ENCODE measurements at places on chromosomes 3 and 15.

DNA sequence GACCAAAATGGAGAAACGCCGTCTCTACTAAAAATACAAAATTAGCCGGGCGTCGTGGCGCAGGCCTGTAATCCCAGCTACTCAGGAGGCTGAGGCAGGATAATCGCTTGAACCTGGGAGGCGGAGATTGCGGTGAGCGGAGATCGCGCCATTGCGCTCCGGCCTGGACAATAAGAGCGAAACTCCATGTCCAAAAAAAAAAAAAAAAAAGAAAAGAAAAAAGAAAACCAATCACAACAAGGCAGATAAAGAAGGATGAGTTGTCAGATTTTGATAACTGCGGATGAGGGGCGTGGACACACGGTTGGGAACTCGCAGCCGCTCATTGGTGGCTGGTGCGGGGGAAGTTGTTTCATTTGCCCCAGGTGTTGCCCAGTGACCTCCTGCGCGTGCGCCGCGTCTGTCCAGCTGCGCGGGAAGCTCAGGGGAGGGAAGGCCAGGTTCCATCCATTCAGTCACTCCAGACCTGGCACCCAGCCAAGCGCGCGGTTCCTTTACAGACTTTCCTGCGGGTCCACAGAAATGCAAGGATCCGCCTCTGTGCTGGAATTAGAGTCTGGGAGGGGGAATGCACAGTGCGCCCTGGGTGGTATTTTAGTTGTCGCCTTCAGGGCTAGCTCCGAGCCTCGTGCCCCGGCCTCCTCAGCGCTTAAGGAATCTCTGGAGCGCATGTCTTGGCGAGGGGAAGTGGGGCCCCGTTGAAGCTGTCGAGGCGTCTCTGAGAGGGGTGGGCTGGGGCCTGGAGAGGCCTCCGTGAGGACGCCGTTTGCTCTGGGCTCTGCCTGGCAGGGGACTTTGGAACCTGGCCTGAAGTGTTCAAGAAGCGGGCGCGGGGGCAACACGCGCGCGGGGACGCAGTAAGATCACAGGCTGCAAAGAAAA lies 708 bp upstream of the GCHFR start:
- DNase-seq = peak; percentile 65

DNA sequence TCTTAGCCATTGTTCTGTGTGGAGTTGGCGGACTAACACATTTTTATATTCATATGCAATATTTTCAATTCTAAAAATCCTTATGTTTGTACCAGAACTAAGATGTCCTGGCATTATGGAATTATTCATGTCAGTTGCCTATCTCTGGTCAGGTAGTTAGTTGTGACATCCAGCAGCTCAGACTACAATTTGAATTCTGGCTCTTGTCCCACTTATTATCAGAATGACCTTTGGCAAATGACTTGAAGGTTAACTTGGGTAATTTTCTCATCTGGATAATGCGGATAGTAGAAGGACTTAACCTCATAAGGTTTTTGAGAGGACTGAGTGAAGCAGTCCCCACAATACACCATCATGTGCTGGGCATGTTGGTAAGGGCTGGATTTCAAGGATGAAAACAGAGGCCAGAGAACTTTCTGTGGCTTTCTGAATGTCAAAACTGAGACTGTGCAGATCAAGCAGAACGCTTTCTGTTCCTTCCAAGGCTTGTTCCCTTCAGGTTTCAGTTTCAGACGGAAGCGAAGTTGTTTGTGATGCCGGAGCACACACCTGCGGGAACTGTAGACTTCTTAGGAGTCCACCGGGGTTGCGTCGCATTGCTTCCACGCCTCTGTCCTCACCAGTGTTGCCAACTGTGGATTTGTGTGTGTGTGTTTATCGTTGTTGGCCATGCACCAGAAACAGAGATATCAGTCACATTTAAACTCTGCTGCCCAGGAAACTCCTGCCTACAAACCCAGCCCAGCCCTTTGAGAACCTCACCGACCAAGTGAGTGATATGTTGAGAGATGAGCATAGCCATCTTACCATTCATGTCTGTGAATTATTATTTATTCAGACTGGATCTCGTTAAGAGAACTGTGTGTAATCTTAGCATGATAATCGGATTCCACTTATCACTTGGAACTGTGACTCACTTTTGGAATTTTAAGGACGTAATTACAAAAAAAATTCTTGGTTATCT lies 76.0 kb downstream of the PTPRG start:
- peak; percentile 14 for DNase-seq

DNA sequence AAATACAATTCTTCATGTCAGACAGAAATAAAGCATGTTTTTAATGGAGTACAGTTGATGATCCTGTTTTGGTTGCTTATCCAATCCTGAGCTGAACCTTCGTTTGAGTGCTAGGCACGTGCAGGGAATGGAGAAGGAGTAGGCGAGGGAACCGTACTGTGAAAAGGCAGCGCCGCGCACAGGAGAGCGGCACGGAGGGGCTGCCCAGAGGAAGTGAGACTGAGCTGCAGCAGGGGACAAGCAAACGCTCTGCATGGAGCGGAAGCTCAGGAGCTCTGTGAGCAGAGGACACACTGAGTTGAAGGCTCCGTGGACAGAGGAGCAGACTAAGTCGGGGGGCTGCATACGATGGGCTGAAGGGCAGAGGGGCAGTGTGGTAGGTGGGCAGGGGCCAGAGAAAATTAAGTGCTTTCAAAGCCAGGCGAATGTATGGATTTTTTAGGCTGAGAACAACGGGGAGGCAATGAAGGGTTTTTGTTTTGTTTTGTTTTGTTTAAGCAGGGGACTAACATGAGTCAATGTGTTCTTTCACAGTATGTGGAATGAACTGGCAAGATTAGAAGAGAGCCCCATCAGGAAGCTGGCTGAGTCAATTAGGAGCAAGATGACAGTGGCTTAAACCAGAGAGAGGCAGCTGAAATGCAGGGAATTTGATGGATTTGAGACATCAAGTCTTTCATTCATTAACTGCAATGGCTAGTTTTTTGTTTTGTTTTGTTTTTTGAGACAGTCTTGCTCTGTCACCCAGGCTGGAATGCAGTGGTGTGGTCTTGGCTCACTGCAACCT lies 23.8 kb upstream of the TM2D3 start:
- DNase-seq = peak; percentile 73

DNA sequence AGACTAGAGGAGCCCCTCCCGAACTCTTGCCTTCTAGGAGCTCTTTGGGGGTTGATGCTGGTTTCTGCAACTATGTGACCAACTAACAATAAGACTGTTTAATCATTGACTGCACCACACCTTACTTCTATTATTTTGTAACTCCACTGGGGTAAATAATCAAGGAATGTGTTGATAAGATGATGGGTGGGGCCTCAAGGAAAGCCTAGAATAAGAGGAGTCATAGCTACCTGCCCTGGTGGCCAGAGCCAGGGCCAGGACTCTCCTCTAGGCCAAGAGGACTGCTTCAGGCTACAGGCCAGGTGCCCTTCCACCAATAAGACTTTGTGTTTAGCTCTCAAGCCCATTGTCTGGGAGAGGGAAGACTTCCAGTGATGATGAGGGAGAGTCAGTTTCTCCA lies 41.2 kb upstream of the PIAS1 start:
- DNase-seq = no peak

- DNase-seq = peak; percentile 72
These were observed 368.0 kb downstream of the MFSD1 start for GRCh38 chr3:159169828-159170227.

GRCh38 chr3:71492566-71492965 lies 91.0 kb downstream of the FOXP1 start:
- DNase-seq = no peak

DNA sequence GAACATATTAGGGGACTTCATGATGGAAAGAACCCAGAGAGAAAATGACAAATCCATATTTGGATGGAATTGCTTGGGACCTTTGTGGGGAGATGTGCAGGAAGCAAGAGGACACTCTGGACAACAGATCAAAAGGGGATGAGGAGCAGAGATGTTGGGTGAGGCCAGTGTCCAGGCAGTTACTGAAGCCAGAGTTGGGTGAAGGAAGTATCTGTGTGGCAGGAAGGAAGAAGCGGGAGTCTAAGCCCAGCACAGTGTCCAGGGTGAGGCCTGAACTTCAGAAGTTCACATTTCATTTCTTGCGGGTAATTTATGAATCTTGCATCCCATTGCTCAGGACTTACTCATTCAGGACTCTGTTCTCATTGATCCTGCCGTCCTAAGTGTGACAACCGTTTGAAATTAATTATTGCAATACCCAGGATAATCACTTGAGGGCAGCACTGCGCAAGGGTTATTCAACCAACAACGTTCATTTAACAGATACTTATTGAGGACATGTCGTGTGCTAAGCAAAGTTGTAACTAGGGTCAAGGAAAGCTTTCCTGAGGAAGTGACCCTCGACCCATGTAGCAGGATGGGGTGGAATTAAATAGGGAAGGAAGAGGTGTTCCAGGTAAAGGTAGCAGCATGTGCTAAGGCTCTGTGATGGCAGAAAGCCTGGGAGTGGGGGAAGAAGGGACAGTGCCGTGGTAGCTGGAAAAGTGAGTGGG lies 61.3 kb upstream of the CMTM8 start:
- DNase-seq = peak; percentile 55

GRCh38 chr3:46300461-46300789 lies 53.5 kb upstream of the CCR2 start:
- no peak for DNase-seq

- no peak for DNase-seq
These were observed 76.0 kb downstream of the ZBBX start for GRCh38 chr3:167304077-167304476.

DNA sequence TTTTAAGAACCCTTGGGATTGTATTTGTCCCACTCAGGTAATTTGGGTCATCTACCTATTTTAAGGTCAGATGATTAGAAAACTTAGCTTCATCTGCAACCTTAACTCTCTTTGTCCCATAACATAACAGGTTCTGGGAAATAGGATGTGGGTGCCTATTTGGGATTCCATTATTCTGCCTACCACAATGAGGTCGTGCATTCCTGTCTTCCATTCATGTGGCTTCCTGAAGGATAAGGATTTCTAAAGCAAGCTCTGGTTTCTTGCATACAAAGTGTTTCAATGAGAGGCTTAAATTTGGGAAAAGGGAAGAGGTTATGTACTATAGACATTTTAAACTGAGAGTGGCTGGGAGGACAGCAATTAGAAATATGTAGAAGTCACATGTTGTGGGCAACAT lies 190.3 kb downstream of the MCTP2 start:
- peak; percentile 5 for DNase-seq

DNA sequence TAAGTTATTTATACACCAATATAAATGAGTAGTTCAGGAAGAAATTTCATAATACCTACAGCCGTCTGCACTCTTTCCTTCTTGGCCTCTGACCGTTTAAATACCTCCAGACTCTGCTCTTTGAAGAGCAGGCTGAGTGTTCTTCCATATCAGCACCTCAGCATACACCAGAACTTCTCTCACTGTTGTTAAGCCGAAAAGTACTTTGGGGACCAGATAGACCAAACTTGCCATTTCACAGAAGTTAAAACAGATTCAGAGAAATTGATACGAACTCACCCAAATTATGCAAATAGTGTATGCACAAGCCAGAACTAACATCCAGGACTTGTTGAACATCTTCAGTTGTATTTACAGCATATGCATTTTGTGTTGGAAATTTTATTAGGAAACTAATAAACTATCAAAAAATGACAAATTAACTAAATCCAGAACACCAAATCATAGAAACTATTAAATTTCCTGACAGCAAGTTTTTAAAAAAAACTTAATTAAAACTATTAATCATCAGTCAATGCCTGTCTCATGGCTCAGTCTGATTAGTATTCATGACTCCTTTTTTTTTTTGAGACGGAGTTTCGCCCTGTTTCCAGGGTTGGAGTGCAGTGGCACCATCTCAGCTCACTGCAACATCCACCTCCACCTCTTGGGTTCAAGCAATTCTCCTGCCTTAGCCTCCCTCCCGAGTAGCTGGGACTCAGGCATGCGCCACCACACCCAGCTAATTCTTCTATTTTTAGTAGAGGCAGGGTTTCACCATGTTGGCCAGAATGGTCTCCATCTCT lies 24.1 kb downstream of the CGGBP1 start:
- no peak for DNase-seq

GRCh38 chr15:99303907-99304306 lies 52.6 kb downstream of the LRRC28 start:
- no peak for DNase-seq

DNA sequence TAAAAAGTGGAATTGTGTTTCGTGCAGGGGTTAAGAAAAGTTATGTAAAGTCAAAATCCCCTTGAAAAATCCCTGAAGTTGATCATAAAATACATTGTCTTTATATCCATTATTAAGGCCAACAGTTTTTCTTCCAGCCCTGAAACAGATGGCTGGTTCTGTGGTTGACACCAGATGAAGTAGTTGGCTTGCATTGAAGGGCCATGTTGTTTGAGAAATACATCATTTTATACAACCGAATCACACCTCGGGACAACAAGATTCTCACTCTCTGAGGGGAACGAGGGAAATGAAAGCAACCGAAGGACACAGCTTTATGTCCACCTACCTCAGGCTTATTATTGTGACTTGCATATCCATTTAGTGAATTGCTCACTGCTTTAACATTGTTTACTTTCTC lies 126.0 kb upstream of the MITF start:
- no peak for DNase-seq

DNA sequence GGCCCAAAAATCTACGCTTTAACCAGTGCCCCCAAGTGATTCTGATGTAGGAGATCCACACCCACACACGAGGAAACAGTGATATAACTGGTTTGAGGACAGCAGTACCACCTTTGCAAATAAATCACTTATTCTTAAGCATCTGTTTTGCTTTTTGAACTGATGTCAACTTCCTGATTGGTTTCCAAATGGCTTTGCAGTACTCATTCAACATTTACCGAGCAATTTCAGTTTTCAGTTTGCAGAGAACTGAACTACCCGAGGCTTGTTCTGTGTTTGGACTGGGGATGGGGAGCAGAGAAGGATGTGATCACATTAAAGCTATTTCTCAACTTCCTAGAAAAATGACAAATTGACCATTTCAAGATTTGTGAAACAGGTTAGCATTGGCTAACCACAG lies 1.1 kb upstream of the GYG1 start:
- no peak for DNase-seq

DNA sequence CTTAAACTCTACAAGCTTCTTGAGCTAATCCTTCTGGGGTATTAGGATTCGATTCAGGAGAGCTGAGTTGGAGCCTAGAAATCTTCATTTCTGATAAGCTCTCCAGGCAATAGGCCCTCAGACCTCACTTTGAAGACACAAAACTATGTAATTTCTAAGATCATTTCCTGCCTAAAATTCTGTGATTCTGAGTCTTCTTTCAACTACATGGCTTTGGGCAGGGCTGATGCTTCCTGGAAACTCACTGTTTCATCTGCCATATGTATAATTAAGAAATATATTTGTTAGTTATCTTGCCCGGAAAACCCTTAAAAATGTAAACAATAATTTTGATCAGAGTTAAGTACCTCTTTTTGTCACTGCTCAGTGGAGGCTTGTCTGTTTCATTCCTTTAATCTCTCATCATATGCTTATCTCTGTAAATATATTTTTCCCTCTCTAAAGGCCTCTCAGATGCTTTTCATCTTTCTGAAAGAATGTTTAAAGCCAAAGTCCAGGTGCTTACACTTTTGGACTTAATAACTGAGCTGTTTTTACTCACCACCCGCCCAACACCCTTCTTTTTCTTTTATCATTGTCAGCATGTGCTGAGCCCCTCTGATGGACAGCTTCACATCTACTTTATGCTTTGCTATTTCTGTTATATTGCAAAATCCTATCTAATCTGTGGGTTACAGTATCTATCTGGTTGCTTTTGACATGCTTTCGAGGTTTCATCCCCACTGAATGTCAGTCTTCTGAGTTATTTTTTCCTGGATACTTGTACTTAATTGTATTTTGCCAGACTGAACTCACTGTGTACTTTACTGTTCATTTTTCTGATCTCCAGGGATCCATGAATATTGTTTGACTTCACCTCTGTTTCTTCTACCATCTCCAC lies 38.2 kb downstream of the FILIP1L start:
- DNase-seq = no peak

- DNase-seq = no peak
These were observed 47.1 kb upstream of the MECOM start for GRCh38 chr3:169710619-169711018.

- no peak for DNase-seq
These were observed 800.7 kb downstream of the NAALADL2 start for GRCh38 chr3:175659670-175660350.

All from fibroblast of skin of abdomen (primary cell).